ENCODE measurements at places on chromosomes 4 and X. TPM values are rescaled to one million over a fixed set of nuclear protein-coding genes. Genes with fewer than 3 reads are reported as not detected.

DNA sequence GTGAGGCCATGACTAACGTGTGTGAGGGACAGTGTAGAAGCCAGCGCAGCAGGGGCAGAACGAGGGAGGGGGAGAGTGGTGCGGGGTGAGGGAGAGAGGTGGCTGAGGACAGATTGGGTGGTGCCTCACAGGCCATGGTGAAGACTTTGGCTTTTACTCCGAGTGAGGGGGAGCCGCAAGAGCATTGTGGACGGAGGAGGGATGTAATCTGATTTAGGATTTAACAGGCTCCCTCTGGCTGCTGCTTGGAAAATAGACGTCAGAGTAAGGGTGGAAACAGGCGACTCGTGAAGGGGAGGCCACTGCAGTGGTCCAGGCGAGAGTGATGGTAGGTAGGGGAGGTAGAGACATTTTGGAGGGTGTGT is 13.0 kb downstream of the PPP1R3F start:
- DNase-seq = no peak

DNA sequence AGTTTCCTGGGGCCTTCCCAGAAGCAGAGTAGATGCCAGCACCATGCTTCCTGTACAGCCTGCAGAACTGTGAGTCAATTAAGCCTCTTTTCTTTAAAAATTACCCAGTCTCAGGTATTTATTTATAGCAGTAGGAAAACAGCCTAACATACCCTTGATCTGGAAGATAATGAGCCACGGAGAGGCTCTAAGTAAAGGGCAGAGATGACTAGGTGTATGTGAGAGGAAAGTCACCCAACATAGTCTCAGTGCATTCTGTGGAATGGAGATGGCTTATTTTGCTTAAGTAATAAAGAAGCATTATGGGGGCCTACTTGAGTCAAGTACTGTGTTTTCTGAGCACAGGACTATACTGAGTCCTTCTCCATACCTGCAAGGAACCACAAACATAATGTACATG is 199.5 kb downstream of the CPEB2 start:
- no peak for DNase-seq

- no peak for DNase-seq
Observed at GRCh38 chrX:38409289-38409688, 56.9 kb downstream of the OTC start.

DNA sequence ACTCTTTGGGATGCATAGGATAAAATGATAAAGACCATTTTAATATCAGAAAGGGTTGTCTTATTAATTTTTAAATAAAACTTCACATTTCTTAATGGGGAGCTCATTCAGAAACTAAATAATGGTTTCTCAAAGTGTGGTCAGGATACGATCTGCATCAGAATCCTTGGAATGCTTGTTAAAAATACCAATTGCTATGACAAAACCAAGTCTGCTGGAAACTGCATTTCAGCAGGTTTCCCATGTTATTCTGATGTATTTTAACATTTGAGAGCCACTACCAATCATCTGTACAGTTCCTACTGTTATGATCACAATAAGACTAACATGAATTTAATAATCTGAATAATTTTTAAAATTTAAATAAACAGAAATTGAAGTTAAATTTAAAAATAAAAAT is 115.1 kb downstream of the SOWAHB start:
- no peak for DNase-seq

DNA sequence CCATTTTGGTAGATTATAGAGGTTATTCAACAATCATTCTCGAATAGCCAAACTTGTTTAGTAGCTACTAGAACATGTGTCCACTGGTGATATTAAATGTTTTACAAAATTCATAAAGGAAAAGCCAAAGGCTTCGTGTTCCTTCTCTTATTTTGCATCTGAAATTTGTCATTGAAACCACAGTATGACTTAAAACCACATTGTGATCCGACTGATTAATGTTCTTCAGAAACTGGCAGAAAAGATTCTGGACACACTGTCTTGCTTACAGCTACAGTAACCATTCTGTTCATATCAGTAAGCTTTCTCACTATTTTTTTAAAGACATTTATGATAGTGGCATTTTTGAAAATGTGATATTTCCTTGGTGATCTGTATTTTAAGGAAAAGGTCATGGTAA is 2.6 kb upstream of the SMARCA1 start:
- no peak for DNase-seq

- DNase-seq = peak; percentile 64
Observed at GRCh38 chr4:78951862-78952472, 12.7 kb upstream of the PAQR3 start.

- no peak for DNase-seq
Observed at GRCh38 chr4:164768516-164768915, 14.6 kb downstream of the SMIM31 start.

Gene TCEAL8
- total RNA-seq = 11.3 TPM

Gene PFKFB1
- 0.38 TPM for total RNA-seq

- DNase-seq = no peak
Observed at GRCh38 chr4:10153161-10153560, 36.6 kb upstream of the WDR1 start.

DNA sequence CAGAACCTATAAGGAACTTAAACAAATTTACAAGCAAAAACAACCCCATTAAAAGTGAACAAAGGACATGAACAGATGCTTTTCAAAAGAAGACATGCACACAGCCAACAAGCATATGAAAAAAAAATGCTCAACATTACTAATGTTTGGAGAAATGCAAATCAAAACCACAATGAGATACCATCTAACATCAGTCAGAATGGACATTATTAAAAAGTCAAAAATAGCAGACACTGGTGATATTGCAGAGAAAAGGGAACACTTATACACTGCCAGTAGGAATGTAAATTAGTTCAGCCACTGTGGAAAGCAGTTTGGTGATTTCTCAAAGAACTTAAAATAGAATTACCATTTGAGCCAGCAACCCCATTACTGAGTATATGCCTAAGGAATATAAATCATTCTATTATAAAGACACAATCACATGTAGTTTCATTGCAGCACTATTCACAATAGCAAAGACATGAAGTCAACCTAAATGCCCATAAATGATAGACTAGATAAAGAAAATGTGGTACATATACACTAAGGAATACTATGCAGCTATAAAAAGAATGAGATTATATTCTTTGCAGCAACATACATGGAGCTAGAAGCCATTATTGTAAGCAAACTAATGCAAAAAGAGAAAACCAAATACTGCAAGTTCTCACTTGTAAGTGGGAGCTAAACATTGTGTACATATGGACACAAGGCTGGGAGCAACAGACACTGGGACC is 1509.4 kb downstream of the TECRL start:
- no peak for DNase-seq

GRCh38 chrX:16215660-16216059 is 48.4 kb downstream of the MAGEB17 start:
- no peak for DNase-seq

Gene MAGEA12
- not detected for total RNA-seq

Gene MND1
- total RNA-seq = not detected

DNA sequence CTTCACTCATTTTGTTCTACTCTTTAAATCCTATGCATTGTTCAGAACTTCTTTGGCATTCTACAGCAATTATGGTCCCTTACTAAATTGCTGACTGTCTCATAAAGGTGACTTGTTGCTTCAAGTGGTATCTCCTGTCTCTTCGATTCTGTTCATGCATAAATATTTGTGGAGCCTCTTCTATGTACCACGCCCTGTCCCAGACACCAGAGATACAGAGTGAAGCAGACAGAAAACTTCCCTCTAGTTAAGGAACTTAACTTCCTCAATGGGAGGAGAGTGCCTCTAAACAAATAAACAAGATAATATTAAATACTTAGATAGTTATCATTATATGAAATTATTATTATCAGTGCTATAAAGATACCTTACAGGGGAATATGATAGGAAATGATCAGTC is 235.7 kb downstream of the FRAS1 start:
- no peak for DNase-seq

- no peak for DNase-seq
Observed at GRCh38 chr4:45423896-45424295, 697.5 kb upstream of the GNPDA2 start.

DNA sequence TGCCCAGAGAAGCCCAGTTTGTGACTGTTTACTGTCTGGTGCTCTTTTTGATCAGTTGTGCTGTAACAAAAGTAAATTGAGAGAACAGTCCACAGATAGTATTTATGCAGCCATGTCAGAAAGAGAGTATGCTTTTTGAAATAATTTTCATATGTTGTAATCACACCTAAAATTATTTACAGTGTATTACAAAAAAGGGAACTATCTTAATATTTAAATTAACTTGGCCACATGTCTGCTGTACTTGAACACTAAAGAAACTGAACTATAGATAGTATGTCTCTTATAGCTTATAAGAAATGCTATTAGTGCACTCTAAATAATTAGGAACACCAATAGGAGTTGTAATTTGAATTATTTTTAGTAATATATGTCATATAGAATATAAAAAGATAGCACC is 30.2 kb downstream of the KIAA0232 start:
- no peak for DNase-seq

DNA sequence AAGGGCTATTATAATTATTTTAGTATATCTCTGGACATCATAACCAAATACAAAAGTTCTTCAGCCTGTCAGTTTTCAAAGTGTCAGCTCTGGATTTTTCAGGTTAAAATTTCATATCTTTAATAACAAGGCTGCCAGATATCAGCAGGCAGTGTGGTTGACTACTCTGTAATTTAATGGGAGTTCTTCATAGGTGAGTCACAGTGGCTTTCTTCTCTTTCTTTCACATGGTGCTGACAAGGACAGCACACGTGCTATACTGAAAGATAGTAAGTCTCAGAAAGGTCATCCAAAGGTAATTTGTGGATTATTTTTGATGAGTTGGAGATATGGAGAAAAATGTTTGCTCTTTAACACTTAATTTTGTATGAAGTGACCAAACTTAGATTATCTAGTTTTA is 43.2 kb downstream of the GALNT7 start:
- no peak for DNase-seq

GRCh38 chr4:112381996-112382692 is 85.0 kb downstream of the ALPK1 start:
- no peak for DNase-seq

DNA sequence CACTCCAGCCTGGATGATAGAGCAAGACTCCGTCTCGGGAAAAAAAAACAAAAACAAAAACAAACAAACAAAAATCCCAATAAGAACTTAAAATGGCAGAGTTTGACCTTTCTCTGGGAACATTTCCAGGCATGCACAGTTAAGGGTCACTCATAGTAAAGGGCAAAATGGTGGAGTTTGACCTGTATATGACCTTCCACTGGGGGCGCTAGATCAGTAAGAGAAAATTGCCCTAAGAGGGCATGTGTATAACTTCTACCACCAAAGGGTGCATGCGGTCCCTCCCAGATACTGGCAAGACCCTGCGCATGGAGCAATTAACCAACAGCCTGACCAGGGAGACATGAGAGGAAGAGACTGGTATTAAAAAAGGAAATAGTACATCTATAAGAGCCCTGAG is 177.2 kb downstream of the MOSPD2 start:
- no peak for DNase-seq

- no peak for DNase-seq
Observed at GRCh38 chr4:174494726-174495125, 27.6 kb downstream of the HPGD start.

Gene AFP
- total RNA-seq = not detected

DNA sequence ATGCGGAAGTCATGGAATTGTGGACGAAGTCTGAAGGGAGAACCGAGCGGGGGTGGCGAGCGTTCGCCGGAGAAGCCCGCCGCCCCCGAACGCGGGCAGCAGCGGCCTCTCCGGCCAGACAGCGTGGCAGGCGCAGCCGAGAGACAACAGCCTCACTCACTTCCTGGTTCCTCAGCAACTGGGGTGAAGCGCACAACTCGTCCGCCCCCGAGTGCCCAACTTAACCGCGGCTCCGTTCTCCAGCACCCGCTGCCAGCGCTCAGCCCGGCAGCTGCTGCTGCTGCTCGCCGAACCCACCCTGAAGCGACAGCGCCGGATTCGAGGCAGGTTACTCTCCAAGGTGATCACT is 68.0 kb downstream of the NOCT start:
- peak; percentile 56 for DNase-seq

Gene SPACA5
- total RNA-seq = not detected

- DNase-seq = no peak
Observed at GRCh38 chr4:9808077-9808476, 26.6 kb downstream of the DRD5 start.

Gene ADAMTS3
- not detected for total RNA-seq

Gene RFC1
- 82.2 TPM for total RNA-seq

DNA sequence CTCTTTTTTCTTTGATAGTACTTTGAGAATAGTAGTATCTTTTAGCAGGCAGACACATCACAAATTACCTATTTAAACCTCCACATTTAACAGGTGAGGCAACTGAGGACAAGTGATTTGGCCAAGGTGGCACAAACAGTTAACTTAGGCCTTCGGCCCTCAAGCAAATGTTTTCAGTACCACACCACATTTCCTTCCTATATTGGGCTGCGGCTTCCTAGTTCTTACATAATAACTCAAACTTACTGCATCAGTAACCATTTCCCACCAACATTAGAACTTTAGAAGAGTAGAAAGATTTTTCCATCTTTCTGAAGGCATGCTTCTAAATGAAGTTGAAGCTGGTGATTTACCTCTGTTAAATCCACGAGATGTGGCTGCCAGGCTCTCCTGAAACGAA is 63.2 kb upstream of the SLC4A4 start:
- DNase-seq = no peak

Gene SH3D19
- 0.60 TPM for total RNA-seq

GRCh38 chrX:149837639-149838038 is 43.3 kb upstream of the MAGEA8 start:
- no peak for DNase-seq

Gene ADGRG4
- total RNA-seq = not detected

Gene KLHL4
- total RNA-seq = not detected

Gene USP17L5
- not detected for total RNA-seq

Gene PRR32
- not detected for total RNA-seq

DNA sequence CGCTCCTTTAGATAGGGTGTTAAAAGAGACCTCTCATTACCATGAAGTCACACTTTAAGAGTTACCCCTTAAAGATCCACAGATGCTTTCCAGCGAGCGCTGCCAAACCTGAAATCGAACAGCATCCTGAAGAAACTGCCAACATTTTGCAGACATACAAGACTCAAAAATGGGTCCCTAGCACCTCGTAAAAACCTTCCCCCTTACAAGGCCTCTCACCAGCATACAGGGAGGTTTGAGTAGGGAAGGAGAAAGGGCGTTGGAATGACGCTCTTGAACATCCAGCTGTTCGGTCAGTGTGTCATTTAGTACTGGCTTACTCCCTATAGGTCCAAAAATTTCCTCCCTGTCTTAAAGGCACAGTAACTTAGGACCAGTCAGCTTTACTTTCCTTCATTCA is 45.3 kb upstream of the PGRMC1 start:
- DNase-seq = no peak

DNA sequence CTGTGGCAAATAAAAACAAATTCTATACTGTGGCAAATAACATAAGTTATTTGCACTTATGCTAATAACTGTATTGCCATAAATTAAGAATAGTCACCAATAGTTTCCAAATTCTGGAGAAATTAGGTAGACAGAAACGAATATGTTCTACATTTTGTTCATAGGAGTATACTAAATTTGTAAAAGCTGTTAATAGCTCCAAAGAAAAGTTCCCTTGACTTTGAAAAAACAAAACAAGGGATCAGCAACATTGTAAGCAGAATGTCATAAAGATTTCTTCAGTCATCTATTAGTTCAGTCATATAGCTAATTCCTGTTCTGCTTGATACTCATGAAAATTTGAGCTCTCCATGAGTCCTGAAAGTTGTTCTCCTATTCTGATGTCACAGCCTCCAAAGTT is 1472.8 kb downstream of the C4orf33 start:
- DNase-seq = no peak

- DNase-seq = no peak
Observed at GRCh38 chrX:142251202-142251601, 46.1 kb upstream of the MAGEC2 start.
